ENCODE measurements at places on chromosomes 2 and 18.

DNA sequence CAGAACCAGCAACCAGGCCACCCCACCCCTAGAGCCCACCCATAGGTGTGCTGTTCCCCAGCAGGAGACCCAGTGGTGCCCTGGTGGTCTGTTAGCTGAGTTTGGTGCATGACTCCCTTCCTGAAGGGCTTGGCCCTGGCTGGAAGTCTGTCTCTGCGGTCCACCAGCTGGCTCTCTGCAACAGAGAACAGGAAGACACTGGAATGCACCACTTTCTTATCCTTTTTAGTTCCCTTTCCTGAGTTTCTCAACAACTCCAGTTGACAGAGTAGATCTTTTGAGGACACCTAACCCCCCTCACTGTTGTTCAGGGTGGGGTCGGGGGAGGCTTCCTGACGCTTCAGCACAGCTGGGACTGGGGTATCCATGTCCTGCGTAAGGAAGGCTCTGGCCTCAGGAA is 11.9 kb upstream of the RPL37A start:
- DNase-seq = no peak

DNA sequence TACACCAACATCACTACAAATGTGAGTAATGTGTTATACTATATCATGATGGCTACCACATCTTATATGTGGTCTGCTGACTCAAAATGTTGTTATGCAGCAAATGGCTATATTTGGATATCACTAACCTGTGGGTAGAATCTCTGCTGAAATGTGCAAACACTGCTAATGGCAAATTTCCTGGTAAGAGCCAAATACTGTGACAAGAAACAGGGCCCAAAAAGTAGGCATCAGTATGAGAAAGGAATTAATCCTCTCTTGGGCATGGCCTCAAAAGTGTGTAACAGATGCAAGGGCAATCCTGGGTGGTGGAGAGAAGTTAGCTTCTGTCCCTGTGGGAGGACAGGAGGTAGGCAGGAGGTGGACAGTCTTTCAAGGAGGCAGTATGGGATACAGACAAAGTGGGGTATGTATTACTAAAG is 13.3 kb downstream of the ATF2 start:
- DNase-seq = no peak

GRCh38 chr2:11675423-11676112 is 5.6 kb upstream of the NTSR2 start:
- no peak for DNase-seq

- no peak for DNase-seq
Measured at GRCh38 chr2:72965016-72965415, 47.7 kb downstream of the EMX1 start.

DNA sequence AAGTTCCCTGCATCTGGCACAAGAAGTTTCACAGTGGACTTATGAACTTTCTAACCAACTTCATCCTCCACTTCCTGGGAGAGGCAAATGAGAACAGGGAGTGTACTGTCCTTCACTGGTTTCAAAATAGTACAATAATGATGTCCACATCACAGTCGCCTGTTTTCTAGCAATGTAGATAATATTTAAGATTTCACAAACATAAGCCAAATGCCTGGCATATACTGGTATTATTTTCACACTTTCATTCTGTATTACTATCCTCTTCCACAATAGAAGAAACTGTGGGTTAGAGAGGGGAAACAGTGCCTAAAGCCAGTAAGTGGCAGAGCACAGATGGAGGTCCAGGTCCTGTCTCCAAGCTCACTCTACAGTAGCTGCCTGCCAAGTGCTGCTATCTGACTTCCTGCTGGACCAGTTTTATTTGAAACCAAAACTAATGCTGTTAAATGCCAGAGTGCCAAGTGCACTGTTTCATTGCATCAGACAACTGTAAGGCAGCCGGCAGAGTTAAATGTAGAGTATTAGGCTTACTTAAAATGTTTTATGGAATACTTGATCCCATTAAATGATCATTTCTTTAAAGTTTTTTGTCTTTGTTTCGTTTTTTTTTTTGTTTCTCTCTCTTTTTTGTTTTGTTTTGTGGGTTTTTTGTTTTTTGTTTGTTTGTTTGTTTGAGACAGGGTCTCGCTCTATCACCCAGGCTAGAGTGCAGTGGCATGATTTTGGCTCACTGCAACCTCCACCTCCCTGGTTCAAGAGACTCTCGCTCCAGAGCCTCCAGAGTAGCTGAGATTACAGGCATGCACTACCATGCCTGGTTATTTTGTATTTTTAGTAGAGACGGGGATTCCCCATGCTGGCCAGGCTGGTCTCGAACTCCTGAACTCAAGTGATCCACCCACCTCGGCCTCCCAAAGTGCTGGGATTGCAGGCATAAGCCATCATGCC is 15.1 kb downstream of the COBLL1 start:
- DNase-seq = no peak

DNA sequence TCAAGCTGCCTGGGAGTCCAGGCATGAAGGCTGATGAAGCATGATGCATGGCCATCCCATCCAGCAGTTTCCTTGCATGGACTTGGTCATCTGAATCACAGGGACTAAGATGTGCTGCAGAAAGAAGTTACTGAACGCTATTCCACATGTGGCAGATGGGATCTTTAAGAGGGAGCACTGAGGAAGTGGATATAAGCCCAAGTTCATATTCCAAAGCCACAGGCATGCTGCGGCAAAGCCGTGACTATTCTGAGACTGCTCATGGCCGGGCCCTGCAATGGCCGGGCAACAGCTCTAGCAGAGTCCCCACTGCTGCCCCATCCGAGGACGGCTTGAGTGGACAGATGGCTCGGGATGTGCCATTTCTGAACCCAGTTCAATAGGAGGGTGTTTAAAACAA is 61.5 kb downstream of the STPG4 start:
- no peak for DNase-seq

DNA sequence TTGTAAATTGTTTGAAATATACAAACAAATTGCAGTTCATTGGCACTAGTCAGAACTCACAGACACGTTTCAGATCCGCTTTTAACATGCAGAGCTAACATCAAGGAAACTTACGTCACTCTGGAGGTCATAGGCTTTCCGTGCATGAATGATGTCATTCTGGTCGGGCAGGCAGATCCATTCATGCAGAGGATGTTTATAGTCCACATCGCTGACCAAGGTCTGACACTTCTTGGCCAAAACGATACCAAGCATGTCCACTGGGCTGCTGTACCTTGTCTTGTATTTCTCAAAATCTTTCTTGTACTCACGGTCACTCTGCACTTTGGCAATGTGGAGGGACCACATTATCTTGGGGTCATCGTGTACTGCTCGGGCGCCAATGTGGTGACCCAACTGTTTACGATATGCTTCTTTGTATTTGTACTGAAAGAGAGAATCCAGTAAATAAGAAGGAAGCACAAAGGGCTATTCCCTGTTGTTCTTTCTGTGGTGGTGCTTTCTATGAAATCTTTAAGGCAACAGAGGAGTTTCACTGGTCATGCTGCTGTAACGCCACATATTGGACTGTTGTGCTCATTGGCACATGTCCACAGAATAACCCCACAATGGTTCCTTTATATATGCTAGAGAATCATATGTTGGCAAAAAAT is 114.8 kb downstream of the NEB start:
- no peak for DNase-seq

DNA sequence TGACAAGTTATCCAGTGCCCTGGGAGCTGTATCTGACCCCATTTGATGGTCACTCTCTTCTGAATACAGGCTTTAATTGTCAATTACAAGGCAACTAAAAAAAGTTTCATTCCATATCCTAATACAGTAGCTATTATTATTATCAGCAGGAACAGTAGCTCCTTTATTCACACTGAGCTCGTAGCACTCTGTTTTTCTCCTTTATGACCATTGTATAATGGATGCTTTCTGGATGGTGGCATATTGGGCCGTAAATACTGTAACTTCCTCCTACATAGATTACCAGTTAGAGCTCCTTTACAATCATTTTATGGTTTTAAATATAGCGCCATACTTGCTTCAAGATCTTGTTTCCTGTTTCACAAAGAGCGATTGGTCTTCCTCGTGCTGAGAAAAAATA is 1040.3 kb downstream of the TSN start:
- no peak for DNase-seq

DNA sequence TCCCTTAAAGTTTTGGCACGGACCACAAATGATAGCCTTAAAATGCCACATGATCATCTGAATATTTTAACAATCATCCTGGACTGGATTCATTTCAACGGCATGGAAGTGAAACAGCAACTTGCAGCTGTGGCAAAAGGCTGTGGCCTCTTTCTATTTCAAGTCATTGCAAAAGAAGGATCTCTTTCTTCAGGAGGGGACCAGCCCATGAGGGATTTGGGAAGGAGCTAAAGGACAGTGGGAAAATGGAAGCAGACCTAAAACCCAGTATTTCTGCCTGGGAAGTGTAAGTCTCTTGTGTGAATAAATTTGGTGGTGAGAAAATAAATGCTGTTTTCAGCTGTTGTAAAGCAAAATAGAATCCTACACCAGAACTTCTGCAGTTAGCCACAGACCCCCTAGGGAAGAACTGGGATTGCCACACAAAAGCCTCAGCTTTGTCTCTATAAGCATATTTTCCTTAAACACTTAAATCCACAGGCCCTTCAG is 107.3 kb upstream of the ZFP36L2 start:
- no peak for DNase-seq
